ENCODE measurements at places on chromosomes 7 and 10.

- no peak for DNase-seq
Observed at GRCh38 chr10:92832998-92833650, 15.2 kb upstream of the EXOC6 start.

DNA sequence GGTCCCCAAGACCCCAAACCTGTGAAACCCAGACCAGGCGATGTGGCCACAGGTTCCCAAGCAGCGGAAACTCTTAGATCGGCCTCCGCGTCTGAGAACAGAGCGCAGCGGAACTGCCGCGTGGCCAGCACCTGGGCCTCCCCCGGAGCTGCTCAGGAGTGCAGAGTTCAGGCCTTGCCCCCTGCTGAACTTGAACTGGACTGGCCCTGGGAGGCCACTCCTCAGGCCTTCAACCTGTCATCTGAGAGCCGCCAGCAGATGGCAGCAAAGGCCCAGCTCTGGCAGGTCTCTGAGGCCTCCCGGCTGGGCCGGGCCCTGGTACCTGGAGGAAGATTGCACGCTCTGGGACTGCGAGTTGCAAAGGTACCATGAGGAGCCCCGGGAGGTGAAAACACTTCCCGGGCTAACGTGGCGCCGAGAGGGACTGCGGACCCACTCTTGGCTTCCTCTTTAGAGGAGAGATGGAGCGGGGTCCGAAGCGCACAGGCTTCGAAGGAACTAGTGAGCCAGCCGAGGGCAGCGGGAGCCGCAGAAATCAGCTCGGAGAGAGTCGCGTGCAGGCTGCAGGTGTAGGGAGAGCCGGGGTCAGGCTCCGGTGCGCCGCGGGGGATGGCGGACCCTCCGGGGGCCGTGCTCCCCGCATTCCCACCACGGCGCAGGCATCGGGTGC lies 89.2 kb downstream of the PAXIP1 start:
- peak; percentile 36 for DNase-seq

GRCh38 chr10:48792687-48793096 lies 108.0 kb downstream of the WDFY4 start:
- DNase-seq = peak; percentile 11

- no peak for DNase-seq
Observed at GRCh38 chr7:100220586-100221230, 959 bp downstream of the PVRIG start.

GRCh38 chr10:33612116-33612515 lies 277.6 kb upstream of the NRP1 start:
- no peak for DNase-seq

DNA sequence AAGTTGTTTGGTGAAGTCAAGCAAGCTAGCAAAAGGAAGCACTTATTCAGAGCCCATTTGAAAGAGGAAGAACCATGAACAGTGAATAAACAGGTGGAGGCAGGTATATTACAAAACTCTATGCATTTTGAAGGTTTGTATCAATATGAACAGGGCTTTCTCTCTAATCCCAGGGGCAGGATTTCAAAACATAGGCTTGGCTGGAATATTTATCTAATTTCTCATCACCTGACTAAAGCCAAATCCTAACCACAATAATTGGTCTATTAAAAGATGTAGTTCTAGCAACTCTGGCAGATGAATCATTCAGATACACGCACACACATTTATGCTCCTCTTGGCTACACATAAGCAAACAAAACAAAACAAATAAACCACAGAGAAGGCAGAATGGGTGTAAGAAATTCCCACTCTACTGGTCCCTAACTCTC lies 554.4 kb downstream of the INHBA start:
- peak; percentile 89 for DNase-seq

DNA sequence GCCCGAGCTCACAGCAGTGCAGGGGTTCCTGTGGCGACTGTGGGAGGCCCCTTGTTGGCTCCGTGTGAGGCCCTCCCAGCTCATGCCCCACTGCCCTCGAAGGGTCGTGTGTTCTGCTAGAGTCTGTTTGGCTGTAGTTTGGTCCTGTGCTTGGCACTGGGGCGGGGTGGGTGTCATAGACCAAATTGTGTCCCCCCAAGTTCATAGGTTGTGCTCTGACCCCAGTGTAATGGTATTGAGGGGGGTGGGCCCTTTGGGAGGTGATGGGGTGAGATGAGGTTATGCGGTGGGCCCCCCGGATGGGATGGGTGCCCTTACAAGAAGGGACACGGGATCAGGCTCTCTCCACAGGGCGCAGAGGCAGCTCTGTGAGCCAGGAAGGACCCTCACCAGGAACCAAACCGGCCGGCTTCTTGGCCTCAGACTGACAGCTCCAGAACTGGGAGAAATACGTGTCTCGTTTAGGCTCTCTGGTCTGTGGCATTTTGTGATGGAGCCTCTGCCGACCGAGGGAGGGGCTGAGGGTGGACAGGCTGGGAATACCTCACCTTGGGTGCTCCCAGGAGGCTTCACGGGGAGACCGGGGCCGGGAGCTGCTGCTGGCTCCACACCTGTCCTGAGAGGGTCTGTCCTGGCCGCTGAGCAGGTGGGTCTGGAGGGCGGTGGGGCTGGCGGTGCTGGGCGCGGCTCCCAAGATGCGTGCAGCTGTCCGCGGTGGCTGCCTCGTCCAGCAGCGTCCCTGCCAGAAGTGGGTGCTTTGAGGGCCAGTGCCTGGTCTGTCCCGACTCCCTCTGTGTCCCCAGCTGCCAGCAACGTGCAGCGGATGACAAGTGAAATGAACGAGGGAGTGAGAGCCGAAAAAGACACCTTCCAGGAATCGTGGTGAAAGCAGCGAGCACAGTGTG lies 89.4 kb downstream of the INPP5A start:
- no peak for DNase-seq

- no peak for DNase-seq
Observed at GRCh38 chr10:83253011-83253671, 886.2 kb upstream of the GHITM start.

- DNase-seq = no peak
Observed at GRCh38 chr10:131888186-131888604, 12.6 kb upstream of the PPP2R2D start.

All from NCI-H226 (cell line).